ENCODE measurements at places on chromosomes 1 and 21.

DNA sequence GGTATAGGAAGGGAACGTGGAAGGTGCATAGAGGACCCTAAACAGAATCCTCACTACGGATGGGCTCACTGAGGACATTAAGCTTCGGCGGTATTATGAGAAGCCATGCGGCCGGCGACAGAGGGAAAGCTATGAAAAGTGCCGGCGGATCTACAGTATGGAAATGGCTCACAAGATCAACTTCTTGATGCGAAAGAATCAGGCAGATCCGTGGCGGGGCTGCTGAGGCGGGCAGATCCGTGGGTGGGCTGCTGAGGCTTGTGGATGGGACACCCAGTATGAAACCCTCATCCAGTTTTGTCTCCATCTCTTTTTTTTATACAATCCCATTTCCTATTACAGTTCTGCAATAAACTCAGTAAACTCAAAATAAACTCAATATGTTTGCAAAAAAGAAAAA lies 95.8 kb downstream of the CRB1 start:
- DNase-seq, result no peak

DNA sequence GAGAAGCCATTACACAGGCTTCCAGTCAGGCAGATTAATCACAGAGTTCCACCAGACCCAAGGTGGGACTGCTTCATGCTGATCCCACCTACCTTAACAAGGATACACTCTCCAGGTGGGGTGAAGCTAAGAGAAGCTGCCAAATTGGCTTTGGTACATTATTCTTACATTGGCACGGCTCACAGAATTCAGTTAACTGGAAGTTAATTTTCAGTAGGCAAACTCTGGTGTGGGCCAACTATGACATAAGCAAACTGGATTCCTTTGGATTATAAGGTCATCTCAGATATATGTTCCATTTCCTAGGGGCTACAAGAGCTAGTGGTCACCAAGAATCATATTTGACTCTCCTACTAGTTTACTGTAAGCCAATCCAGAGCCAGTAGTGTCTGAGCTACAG lies 448.8 kb upstream of the BEND5 start:
- no peak for DNase-seq

GRCh38 chr1:29820401-29820800 lies 584.1 kb downstream of the PTPRU start:
- no peak for DNase-seq

DNA sequence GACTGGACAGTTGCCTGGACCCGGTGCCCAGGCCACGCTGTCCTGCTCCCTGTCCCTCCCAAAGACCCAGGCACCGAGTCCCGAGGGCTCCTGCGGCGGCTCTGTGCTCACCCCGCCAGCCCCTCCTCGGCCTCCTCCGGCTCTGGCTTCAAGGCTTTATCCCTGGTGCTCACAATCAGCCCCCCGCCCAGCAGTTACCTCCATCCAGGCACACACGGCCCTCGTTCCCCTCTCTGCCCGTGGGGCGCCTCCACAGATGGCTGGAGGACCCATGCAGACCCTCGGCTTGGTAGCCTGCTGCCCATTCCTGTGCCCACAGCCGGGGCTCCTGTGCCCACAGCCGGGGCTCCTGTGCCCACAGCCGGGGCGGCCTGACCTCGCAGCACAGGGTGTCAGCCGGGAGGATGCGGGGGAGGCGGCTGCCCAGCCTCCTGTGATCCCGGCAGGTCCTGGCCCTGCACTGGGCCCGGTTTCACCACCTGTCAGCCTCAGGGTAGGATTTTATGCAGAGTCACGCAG lies 52.3 kb upstream of the COL18A1 start:
- DNase-seq, result no peak

DNA sequence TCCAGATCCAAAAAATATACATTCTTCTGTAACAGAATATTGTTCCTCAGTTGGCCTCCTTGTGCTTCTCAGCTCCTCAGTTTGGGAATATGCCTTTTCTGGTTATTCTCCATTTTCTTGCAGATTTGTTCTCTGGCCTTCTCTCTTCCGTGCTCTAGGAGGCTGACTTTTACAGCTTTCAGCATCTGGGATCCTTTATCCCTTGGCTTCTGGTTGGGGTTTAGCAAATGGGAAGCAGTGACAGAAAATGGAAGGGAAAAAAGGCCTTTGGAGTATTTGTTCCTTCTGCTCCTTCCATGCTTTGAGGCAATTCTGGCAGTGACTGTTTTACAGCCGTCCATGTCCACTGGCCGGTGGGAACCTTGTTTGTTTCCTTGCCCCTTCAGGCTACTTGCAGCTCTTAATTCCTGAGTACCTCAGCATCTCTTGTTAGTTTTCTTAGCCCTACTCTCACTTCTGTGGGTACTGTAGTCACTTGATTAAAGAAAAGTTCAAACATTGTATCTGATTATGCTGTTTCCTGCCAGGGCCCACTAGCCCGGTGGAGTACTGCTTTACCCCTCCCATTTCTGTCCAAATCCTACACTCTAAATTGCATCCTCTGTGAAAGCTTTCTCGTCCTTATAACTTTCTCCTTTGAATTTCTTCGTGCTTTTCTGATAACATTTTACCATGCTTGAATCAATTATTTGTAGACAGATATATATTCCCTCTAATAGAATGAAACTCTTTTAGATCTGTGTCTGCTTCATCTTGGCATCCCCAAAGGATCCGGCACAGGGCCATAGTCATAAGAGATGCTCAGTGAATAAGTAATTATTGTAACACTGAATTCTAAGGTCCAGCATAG lies 118.2 kb downstream of the OSBPL9 start:
- no peak for DNase-seq

DNA sequence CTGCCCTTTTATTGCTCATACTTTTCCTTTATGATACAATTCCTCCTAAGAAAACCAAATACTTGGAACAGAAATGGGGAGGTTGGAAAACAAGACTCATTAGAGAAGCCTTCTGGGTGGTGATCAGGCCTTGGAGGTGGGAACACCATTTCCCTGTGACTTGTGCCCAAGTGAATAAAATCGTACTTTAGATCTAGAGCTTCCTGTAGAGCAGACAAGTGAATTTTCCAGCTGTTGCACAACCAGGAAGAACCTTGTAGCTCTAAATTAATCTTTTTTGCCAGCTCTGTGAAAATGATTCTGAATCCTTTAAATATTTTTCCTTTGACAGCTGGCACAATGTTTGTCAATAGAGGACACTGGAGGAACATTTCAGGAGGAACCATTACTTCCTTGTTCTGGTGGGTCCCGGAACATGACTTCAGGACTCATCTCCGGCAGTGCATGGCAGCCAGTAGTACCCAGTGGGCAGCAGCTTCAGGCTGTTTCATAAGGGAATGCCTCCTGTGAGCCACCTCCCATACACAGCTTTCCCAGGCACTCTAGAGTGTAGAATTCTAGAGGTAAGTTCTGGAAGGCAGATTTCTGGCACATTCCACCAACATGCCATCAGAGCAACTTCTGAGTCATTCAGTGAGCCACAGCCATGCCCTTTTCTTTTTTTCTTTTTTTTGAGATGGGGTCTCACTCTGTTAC lies 5.5 kb upstream of the SNAPIN start:
- peak; percentile 46 for DNase-seq

DNA sequence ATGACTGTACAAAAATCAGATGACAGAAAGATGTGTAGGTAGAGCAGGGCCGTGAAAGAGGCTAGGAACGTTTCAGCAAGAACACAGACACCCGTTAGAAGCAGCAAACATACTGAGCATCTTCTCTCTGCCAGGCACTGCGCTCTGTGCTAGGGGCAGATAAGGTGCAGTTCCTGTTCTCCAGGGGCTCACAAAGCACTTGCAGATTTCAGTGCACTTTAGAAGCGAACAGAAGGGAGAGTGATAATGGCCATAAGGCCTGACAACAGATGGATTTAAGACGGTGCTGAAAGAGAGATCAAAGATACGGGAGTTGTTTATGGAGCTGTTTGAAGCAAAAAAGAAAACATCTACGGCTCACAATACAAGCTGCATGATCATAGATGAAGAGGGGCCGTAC lies 200.3 kb upstream of the FOXD3 start:
- no peak for DNase-seq

DNA sequence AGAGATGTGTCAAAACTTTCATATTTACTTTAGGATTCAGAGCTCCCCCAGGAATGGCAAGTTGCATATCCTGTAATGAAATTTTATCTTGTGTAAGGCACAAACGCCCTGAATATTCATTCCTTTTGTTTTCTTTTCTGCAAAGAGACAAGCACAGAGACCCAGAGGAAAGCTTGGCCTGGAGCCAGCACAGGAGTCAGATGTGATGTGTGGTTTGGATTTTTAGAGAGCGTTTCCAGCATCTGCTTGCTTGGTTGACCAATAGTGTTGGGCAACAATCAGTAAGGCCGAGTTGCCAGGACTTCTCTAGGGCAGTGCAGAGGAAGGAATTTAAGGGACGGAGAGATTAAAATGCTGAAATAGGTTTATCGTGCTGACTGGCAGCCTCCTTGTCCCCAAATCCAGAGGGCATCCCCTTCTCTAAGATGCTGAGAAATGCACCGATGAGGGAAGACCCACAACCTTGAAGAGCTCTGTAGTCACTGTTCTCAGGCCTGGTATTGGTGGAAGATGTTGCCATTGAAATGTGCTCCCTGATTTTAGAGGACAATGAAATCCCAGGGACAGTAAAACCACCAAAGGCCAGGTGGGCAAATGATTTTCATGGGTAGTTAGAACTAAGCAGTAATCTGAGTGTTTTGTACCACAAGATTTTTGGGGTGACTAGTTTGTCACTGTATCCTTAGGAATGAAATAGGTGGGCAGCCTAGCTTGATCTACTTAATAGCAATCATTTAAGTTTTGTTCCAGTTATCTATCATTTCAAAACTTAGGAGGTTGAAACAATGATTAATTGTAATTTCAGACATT lies 37.9 kb upstream of the RHOU start:
- DNase-seq, result peak; percentile 52

DNA sequence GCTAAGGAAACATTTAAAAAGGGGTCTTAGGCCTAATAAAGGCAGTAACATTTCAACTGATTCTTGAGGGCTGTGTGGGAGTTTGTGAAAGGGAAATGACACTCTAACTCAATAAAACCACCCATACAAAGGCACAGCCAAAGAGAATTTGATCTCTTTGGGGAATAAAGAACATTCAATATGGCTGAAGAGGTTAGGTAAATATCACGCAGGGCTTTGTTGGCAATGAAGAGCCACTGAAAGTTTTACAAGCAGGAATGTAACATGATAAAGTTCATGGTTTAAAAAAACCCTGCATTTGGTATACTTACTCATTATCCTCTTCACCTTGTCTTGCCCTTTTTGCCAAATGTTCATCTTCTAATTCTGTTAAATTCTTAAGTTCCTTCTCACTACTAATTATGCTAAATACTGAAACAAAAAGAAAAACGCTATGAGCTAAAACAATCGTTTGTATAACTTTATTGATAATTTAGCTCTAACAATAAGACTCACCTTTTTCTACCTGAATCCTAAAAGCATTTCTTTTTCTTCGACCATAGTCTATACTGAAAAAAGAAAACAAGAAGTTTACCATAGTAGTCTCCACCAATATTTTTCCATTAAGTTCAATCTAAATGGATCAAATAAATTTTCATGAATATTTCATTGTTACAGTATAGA lies 12.5 kb downstream of the NVL start:
- no peak for DNase-seq
